ENCODE measurements at places on chromosomes 16 and 17. TPM values are rescaled to one million over a fixed set of nuclear protein-coding genes. Genes with fewer than 3 reads are reported as not detected.

GRCh38 chr17:80166446-80166845 is 3.4 kb upstream of the CARD14 start:
- no peak for DNase-seq

SLC13A2 gene
- not detected for total RNA-seq

ZNF174 gene
- 21.6 TPM for total RNA-seq

ZMYND15 gene
- total RNA-seq, result 0.23 TPM

TMEM220 gene
- total RNA-seq, result 0.05 TPM

GINS2 gene
- 3.1 TPM for total RNA-seq
